ENCODE measurements at places on chromosomes 6 and 20.

DNA sequence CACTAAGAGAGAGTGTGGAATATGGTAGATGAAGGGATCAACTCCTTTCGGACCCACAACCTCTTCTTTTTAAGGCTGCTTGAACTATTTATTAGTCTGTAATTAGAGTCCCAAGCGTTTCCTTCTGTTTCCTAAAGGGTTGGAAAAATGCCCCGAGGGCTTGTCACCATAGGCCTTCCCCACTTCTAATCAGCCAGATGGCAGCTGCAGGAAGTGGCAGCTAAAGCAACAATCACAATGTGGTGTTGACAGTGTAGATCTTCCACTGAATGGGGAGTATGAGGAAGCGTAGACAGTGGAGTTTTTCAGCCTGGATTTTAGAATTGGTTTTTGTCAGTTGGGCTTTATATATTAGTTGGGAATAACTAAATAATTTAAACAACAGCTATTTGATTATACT, 40.6 kb downstream of the SLC35D3 start:
- peak; percentile 86 for DNase-seq

DNA sequence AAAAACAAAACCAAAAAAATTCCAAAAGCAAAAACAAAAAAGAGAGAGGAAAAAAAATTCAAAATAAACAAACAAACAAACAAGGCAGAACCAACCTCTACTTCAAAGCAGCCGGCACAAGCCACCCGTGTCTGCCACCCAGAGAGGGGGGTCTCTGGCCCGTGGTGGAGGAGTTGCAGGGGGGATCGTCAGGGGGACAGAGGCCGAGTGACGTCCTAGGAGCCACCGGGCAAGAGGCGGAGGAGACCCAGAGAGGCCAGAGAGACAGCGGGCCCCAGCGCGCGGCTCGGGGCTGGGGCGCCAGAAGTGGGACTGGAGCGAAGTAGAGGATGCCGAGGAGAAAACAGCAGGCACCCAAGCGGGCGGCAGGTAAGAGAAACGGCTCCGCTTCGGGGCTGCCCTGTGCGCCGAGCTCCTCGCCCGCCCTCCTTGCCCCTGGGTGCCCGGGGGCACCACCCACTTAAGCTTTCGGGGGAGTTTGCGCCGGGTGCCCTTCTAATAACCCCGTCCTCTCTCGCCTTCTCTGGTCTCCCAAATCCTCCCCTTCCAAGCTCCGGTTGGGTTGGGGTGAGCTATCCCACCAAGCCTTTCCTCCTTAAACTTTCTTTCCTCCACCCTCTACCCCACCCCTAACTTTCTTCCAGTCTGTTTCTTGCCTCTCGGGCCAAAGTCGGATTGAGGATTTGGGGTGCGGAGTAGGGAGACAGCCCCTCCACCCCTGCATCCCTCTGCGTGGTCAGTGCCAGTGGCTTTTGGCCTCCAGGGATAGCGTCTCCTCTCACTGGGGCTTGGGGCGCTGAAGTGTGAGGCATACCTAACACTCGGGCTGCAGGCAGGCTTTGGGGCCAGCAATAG, 1.0 kb downstream of the TSHZ2 start:
- DNase-seq: peak; percentile 17

DNA sequence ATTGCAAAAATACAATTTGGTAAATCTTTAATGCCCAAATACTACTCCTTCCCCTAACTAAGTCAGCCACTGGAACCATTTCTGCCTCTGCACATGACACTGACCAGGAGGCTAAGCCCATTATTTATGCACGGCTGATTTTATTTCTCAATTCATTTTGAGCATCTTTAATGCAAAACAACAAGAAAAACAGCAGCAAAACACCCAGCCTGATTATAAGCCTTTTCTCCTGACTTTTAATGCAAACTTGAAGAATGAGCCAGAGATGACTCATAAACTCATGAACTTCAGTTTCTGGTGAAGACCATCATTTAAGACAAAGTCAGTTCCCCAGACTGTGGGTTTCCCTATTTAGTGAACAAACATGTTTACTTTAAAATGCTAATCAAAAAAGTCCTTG, 51.6 kb downstream of the CYP24A1 start:
- DNase-seq: no peak

DNA sequence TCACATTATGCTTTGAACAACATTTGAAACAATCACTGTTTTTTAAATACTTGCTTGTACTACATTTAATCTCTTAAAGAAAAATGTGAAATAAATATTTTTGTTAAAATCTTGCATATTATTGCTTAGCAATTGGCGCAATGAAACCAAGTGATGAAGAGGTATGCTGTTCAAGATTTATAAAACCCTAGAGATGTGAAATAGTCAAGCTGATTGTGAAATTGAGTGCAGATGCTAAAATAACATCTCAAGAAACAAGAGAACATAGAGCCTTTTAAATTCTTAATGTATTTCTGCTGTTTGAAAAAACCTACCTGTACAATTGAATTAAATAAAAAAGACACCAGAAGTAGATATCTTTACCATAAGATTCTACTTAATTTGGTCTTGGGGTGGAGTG, 179.2 kb upstream of the MCHR2 start:
- no peak for DNase-seq

GRCh38 chr20:39885975-39886649, 802.9 kb downstream of the MAFB start:
- DNase-seq: no peak

GRCh38 chr20:62048346-62048761, 17.3 kb downstream of the TAF4 start:
- no peak for DNase-seq
